Left lobe of liver (tissue), 2 donors: ENCODE measurements at places on chromosomes 16 and 17. TPM values are rescaled to one million over a fixed set of nuclear protein-coding genes. Genes with fewer than 3 reads are reported as not detected.

DNA sequence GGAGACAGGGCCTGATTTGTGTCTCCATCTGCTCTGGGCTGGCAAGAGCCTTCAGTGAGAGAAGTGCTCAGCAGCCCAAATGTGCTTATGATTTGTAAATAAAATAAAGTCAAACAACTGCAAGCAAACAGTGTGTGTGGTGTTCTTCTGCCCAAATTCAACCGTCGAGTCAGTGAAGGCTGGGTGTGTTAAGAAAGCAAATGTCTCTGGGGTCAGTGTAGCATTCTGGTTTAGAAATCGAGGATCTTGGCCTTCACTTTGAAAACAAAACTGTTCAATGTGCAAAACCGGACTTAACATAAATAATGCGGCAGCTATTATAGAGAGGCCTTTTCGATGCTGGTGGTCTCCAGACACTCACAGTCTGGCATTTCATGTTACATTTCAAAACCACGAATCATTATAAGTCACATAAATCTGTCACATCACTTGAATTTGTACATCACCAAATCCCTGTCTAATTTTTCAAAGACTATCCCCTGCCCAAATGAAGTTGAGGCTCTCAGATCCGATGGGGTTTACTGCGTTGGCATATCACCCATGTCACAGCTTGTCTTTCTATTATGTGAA lies 158.6 kb upstream of the MYOCD start:
- DNase-seq = no peak

- no peak for DNase-seq
Observed at GRCh38 chr16:25959221-25959620, 267.5 kb downstream of the HS3ST4 start.

DNA sequence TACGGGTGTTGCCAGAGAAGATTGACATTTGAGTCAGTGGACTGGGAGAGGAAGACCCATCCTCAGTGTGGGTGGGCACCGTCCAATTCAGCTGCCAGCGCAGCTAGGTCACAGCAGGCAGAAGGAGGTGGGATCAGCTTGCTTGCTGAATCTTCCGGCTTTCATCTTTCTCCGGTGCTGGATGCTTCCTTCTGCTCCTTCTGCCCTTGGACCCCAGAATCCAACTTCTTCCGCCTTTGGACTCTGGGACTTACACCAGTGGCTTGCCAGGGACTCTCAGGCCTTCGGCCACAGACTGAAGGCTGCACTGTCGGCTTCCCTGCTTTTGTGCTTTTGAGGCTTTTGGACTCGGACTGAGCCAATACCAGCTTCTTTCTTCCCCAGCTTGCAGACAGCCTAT lies 46.1 kb upstream of the RPL38 start:
- peak; percentile 27 for DNase-seq

RAB11FIP4 gene
- total RNA-seq = 6.5 TPM

DNA sequence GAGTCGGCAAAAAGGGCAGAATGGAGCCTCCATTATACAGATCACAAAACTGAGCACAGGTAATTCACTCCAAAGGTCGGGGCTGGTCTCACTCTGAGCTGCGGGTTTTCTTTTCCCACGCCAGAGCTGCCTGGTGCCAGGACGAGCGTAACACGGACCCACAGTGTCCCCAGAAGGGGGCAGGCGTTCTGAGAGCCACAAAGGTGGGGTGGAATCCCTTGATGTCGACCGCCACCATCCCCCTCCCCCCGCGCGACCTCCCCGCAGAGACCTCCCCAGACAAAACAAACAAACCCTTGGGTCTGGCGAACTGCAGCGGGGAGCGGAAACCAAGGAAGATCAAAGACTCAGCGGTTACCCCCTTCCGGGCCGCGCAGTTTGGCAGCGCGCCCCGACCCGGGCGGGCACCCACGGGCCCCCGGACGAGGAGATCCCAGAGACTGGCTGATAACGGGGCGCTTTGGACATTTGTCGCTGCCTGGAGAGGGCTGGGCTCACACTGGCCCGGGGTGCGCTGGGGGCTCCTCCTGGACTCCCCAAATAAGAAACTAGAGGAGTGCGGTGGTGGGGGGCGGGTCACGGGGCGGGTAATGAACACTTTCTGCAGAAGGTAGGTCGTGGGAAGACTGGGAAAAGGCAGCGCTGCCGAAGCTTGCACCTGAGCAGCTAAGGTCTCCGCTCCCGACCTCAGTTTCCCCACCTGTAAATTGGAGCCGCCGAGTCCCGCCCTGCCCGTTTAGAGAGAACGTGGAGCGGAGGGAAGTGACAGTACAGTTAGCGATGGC lies 664 bp upstream of the NKD1 start:
- DNase-seq = peak; percentile 64

DNA sequence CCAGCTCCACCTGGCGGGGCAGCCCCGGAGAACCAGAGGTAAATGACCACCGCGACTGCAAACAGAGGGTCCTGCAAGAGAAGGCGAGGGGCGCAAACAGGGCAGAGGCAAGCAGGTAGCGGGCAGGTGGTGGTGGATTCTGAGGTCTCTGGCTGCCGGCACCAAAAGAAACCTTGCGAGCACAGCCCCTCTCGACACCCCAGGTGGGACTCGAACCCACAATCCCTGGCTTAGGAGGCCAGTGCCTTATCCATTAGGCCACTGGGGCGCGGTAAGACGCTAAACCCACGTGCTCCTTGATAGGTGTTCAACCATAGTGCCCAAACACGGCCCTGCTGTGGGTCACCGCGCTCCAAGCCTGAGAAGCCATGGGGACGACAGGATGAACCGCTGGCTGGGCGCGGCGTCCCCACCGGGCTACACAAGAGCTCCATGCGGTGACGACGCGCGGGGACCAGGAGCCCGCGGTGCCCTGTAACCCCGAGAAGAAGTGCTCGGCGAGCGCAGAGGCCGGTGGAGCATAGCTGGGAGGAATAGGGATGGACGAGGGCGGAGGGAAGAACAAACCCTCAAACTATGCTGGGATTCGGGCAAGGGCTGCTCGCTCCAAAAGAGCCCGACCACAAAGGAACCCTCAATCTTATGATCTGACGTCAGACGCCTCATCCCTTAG lies 12.4 kb downstream of the ATP5PD start:
- DNase-seq = peak; percentile 89

CDH3 gene
- total RNA-seq = 0.33 TPM

GRCh38 chr16:445566-445965 lies 20.1 kb downstream of the RAB11FIP3 start:
- no peak for DNase-seq

BIRC5 gene
- total RNA-seq = 0.88 TPM

TNFRSF13B gene
- not detected for total RNA-seq

BCO1 gene
- 0.25 TPM for total RNA-seq

DNA sequence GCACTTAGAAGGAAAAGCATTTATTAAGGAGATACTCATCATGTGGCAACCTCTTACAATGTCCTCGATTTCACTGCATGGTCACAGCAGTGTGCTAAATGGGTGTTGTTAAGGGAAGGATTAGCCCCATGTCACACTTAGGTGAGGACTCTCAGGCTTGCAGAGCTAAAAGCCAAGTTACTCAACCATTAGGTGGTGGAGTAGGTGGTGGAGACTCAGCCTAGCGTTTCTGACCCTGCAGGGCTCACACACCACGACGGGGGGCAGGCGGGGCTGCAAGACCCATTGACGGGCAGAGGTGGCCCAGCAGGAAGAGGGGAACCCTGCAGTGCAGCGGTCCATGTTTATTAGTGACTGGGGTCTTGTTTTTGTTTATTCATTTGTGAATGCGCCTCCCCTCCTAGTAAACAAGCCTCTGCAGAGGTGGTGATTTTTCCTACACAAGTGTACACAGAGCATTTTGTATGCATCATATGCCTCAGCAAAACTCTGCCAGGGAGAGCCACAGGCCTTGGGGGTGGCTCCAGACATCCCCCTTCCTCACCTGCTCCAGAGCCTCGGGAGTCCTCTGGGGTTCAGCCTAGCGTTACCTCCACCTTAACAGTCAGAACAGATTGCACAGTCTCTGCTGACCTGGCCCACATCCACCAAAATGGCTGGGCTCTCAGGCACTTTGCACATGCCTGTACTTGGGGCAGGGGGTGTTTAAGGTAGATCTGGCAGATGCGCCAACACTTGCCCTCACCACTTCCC lies 216.7 kb downstream of the C16orf95 start:
- DNase-seq = no peak
